ENCODE measurements at places on chromosomes 3 and 15. TPM values are rescaled to one million over a fixed set of nuclear protein-coding genes. Genes with fewer than 3 reads are reported as not detected.

DNA sequence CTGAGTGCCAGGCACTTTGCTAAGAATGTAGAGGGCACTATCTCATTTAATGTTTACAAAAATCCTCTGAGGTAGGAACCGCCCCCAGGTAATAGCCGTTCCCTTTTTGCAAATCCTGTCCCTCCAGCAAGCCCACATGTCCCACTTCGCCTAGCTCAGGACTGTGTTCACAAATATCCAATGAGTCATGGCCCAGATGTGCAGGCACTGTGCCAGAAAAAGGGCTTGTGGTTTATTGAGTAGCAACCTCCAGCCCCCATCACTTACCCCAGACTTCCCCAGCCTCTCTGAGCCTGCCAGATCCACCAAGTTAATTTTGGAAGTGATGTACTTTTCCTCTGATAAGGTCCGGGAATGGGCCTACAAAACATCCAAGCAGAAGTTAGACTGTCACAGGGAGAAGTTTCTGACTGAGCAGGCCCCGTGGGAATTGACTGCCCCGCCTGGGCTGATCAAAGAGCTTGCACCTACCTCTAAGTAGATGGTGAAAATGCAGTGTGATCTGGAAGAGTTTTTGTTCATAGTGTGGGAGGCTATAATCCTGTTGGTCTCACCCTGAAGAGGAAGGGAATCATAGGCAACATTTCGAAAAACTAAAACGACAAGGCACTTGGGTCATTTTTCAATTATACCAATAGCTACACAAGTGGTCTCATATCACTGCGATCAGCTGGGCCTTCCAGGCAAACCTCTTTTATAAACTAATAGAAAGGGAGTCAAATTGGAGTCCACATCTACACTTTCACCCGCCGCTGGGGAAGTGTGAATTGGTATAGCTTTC is 15.7 kb downstream of the KIF9 start:
- DNase-seq = peak; percentile 26

DNA sequence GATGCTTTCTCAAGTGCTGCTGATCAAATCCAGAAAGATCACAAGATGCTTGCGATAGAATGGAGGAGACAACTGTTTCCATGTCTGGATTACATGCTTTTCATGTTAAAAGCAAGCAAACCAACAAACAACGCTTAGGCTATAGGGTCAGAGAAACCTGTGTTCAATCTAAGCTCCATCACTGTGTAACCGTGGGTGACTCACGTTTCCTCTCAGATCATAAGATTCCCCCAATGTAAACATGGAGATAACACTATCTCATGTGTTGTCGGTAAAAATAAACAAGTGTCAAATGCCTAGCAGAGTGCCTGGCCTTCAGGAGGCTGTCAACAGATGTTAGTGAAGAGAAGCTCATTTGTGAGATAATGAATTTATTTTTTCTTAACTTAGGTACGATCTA is 907.8 kb downstream of the NTRK3 start:
- peak; percentile 11 for DNase-seq

- DNase-seq = no peak
Measured at GRCh38 chr15:101813803-101814534, 2.0 kb downstream of the OR4F15 start.

- no peak for DNase-seq
Measured at GRCh38 chr3:100401674-100402041, 319 bp downstream of the LNP1 start.

DNA sequence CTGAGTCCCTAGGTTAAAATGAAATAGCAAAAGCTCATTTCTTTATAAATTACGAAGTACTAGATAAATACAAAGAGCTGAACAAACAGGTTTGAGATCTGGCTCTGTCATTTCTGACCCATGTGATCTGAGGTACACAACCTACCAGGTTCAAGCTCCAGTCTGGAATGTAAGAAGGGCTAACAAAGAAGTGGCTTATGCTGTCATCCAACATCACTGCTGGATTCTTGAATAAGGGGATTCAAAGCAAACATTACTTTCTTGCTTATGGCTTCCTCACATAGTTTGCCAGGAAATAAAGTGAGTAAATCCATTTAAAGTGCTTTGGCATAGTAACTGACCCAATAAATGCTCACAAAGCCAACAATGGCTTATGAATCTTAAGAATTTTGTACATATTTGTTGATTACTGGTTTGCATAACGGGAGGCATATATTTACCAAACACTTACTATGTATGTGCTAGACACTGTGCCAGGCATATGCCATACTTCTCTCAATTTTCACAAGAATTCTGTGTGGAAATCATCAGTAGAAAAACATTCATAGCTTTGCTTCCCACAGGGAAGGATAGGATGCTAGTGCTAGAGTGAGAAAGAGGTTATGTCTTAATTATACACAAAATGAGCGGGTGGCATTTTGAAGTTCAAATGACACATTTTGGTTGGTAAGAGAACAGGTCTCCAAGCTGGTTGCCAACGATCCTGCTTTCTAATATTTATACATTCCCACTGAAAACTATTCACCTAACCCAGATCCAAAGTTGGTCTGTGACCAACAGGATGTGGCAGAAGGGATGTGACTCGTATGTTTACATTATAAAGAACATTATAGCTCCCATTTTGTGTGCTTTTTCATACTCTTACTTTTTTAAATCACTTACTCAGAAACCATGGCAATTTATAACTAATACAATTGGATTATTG is 38.7 kb upstream of the CSPG5 start:
- DNase-seq = no peak

DNA sequence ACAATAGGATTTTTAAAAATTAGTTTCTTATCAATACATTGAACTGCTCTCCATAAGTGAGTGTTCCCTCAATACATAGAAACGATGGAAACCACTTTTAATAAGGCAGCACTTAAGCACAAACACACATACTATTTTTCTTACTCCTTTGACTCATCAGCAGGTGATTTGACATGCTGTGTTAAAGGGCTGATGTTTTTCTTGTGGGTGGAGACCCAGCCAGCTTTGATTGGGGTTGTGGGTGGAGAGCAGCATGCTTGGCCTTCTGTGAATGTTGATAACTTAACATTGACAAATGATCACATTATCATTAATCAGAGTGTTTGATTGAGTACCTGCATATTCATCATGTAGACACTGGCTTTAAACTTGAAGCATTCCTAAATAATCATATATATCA is 223.0 kb upstream of the DPH6 start:
- no peak for DNase-seq

Gene MYH15
- 2.4 TPM for polyA plus RNA-seq

GRCh38 chr15:67512140-67512539 is 8.8 kb upstream of the C15orf61 start:
- no peak for DNase-seq

- peak; percentile 75 for DNase-seq
Measured at GRCh38 chr15:70596354-70597055, 166.9 kb downstream of the UACA start.

DNA sequence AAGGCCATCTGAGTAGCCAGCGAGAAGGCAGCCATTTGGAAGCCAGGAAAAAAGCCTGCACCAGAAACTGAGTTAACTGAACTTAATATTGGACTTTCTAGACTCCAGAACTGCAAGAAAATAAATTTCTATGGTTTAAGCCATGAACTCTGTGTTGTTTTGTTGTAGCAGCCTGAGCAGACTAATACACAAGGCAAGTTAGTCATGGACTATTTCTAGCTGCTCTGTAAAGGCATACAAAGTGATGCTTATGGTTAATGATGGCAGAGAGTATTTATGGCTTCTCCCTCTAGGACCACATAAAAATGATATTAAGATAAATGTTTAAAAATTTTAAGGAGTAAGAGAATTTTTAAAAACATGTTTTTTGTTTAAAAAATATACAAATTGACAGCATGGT is 37.1 kb downstream of the PROS1 start:
- no peak for DNase-seq

Gene B3GNT5
- 4.7 TPM for polyA plus RNA-seq

Gene DNASE1L3
- polyA plus RNA-seq = not detected

DNA sequence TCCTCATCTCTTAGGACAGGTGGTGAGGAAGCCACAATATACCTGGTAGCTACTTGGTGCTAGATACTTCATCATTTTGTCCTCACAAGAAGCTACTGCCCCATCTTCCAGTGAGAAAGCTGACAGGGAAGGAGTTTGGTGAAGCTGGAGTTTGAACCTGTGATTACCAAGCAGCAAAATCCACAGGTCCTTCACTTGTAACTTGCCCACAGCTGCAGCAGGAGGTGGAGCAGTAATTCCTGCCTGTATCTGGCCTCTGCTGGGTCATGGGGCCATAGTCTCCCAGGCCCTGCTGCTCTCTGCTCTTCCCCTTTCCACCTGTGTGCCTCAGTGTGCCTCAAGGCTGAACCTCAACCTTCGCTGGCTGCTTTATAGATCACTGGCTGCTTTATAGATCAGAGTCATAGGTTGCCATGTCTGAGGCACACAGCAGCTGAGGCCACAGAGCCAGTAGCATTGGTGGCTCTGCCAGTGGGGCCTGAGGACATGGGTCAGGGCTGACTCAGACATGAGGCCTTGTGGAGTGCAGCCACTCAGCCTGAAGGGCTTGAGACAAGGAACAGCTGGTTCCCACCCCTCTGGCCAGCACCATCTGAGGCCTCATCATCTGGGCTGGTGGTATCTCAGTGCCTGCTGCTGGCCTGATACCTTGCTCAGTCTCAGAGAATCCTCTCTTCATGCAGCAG is 11.1 kb upstream of the CHRNB4 start:
- DNase-seq = no peak

DNA sequence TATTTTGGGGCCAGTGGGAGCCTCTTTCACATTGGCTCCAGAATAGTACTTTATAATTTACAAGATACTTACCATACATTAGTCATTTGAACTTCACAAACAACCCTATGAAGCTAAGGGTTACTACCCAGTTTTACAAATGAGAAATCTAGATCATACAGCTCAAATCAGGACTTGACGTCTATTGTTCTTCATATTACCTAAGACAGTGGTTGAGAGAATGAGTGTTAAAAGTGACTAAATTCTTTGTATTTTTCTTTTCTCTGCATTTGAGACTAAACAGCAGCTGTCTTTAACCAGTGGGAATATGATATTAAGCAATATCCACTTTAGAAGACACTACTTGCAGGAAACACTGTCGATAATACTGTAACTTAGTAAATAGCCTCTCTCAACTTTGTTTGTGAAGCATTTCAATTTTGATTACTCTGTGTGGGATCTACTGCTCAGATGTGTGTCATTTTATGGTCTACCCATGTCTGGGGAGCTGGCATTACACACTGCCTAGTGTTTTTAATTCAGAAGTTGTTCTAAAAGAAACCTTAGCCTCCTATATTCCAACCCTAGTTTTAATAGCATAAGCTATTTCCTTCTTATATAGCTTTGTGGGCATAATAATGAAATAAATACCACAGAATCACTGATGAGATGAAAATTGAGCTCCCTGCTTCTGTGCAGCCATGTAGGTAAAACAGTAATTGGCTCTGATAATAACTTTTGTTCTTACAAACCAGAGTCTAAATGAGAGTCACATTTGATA is 45.9 kb downstream of the IQCH start:
- DNase-seq = no peak

GRCh38 chr15:52706091-52706490 is 26.9 kb upstream of the ATOSA start:
- no peak for DNase-seq

GRCh38 chr15:44130778-44131177 is 64.3 kb downstream of the FRMD5 start:
- DNase-seq = no peak

- no peak for DNase-seq
Measured at GRCh38 chr3:170735821-170736220, 134.2 kb downstream of the RPL22L1 start.

Gene SH2D7
- polyA plus RNA-seq = not detected

- DNase-seq = no peak
Measured at GRCh38 chr15:47719730-47720129, 2.4 kb downstream of the SEMA6D start.

Gene ARGFX
- polyA plus RNA-seq = not detected

GRCh38 chr3:17655743-17656142 is 86.7 kb downstream of the TBC1D5 start:
- no peak for DNase-seq

Gene PLOD2
- polyA plus RNA-seq = 184 TPM

Gene PPP1R14D
- polyA plus RNA-seq = 0.45 TPM

DNA sequence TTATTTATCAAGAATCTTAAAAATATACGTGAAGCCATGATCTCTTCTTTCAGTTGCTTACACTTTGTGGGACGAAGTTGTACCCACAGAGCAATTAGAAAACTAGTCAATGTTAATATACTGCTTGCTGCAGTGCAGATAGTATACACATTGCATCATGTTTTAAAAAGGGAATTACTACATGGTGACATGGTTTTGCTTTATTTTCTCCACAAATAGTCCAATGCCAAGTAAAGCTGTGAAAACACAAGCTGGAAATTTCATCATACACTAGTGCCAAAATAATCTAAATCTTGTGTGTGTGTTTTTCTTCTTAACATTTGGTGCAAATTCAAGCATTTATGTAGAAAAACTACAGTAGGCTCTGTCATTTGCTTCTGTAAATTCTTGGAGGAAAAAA is 233.0 kb downstream of the EPHA3 start:
- no peak for DNase-seq

Gene ATR
- 13.9 TPM for polyA plus RNA-seq

DNA sequence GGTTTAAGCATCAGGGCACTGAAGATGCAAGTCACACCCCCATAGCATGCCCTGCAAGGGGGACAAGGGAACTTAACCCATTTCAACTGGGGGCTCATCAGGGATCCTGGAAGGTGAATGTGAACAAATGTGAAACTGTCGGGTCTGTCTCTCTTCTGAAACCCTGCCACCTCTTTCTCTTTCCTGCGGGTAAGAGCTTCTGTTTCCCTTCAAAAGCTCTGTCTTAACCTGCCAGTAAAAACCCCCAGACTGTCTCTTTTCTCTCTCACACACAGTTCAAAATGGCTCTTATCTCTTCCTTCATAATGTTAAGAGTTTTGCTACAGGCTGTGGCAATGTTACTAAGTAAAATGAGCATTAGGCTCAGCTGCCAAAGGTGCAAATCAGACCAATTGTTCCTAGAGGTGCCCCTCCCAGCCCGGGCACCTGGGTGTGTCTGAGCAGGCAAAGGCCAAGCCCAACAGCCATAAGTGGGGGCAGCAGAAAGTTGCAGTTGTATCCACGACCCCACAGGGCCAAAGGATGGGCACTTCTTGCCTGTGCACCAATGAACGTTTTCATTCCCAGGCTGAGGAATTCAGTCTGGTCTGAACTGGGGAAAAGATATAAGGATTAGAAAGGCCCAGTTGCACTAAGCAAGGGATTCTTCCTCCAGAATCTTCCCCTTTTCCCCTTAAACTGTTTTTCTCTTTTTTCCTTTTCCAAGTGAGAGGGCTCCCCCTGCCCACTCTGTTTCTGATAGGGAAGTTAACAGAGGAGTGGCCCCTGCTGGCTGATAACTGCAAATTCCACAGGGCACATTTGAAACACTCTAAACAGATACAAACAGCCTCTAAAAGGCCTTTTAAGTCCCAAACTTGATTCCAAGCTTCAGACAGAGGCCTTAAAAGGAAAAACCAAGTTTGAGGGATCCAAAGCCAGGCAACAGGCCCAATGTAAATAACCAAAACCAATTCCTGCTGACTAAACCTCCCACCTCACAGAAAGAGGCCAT is 113.8 kb upstream of the EPHA6 start:
- DNase-seq = no peak

GRCh38 chr3:14725013-14725412 is 50.1 kb downstream of the C3orf20 start:
- DNase-seq = no peak

- no peak for DNase-seq
Measured at GRCh38 chr3:127456471-127457093, 134.0 kb downstream of the TPRA1 start.

- DNase-seq = no peak
Measured at GRCh38 chr3:38207254-38208003, 42.1 kb downstream of the OXSR1 start.

- DNase-seq = no peak
Measured at GRCh38 chr3:16174976-16175901, 759 bp downstream of the GALNT15 start.
